Stimulated activated CD8-positive, alpha-beta memory T cell treated with anti-CD3 and anti-CD28 coated beads, Interleukin-4, amount 100 ng/mL, for 24 hours (primary cell): ENCODE measurements at places on chromosomes 12 and 14.
A peak's percentile ranks its signal among the peaks of the same experiment; 100 is the strongest.

DNA sequence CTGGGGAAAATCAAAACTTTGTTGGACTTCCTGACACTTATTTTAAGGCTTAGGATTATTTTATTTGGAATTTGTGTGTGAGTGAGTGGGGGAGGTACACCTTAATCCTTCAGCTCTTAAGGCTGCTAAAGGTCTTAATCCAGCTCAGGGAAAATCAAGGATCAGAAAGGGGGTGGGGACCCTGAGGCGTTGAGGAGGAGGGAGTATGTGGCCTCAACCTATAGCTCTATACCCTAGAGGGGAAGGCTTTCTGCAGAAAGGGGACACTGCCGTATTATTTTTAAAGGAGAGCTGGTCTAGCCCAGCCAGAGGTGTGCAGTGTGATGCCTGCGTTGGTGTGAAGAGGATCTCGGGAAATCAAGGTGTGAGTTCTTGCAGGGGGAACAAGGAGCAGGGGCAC is 20.0 kb downstream of the IRF2BPL start:
- no peak for DNase-seq

DNA sequence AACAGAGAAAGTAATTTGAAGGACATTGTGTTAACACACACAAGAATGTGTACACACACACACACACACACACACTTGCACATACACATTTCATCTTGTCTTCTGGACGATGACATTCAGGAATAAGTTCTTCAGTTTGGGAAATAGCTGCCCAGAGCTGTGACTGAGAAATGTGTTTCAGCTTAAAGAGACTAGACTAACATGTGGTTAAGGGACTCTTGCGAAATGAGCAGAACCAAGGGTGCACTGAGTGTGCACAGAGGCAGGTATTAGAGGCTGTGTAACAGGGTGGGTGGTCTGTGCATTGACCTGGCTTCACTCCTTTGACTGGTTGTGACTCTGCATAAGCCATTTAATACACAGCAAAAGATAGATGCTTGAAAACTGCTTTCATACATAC is 29.4 kb upstream of the KCNA5 start:
- no peak for DNase-seq

DNA sequence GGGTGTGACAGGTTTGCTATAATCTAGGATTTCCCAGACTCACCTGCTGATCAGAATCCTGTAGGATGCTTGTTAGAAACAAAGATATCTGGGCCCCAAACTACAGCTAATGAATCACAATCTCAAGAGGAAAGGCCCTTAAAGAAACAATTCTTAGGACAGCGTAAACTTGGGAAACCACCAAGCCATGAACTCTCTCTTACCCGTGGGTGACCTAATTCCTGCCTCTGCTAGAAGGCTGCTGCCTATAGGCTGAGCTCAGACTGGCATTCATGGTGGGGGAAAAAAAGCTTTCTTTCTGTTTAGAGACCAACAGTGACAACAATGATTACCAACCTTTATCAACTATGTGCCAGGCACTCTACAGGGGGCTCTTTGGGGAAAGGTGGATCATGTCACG is 213.9 kb upstream of the FKBP4 start:
- DNase-seq = no peak

GRCh38 chr12:25590011-25590721 is 37.1 kb upstream of the LMNTD1 start:
- DNase-seq = peak; percentile 14

GRCh38 chr12:51589557-51590176 is 1.4 kb upstream of the SCN8A start:
- no peak for DNase-seq

- DNase-seq = no peak
These were observed 50.9 kb downstream of the AP5M1 start for GRCh38 chr14:57319636-57320192.

DNA sequence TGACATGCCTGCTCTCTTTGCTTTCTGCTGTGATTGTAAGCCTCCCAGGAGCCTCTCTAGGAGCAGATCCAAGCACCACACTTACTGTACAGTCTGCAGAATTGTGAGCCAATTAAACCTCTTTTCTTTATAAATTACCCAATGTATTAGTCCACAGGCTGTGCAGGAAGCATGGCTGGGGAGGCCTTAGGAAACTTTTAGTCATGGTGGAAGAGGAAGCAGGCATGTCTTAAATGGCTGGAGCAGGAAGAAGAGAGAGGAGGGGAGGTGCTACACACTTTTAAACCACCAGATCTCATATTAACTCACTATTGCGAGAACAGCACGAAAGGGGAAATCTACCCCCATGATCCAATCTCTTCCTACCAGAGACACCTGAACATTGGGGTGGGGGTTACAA is 108.9 kb downstream of the DERA start:
- DNase-seq = no peak

DNA sequence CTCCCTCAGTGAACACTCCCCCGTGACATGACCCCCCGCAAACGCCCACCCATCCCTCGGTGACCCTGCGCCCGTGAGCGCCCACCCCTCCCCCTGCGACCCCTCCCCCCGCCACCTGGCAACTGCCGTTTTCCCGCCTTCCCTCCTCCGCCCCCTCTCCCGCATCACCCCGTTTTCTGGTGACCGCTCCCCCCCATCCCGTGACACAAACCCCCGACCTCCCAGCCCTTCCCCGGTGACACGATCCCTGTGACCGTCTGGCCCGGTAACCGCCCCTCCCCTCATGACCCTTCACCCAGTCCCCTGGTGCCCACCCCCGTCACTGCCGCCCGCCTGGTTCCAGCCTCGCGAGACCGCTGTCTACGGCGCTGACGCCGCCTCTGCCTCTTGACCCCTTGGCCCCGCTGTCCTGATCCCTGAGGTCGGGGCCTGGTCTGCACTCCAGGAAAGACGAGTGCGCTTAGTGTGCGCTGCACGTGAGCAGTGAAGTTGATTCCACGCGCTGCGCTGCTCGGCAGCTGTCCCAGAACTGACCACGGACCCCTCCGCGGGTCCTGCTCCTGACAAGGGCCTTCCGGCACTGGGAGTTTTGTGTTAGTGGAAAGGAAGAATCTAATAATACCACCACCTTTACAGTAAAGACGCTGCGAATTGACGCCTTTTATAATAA is 59.4 kb downstream of the DDX51 start:
- DNase-seq = peak; percentile 28

- no peak for DNase-seq
These were observed 10.6 kb upstream of the PYGL start for GRCh38 chr14:50954811-50955372.

- DNase-seq = no peak
These were observed 101.2 kb upstream of the EIF5 start for GRCh38 chr14:103232831-103233319.

DNA sequence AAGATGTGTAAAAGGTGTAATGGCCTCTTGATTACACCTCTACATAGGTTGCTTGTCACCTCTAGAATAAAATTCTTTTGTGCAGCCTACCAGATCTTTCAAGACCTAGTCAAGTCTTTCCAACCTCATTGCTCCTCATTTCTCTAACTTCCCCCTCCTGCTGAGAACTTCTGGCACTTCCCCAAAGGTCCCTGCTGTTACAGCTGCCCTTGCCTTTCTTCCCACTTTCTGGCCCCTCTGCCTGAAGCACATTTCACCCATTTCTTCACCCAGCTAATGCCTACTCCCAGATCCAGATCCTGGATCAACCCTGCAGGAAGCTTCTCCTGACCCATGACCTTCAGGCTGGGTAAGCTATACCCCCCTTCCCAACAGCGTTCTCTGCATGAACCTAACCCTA is 1.5 kb downstream of the TSHR start:
- no peak for DNase-seq

GRCh38 chr12:69906411-69907216 is 81.6 kb downstream of the MYRFL start:
- DNase-seq = no peak

DNA sequence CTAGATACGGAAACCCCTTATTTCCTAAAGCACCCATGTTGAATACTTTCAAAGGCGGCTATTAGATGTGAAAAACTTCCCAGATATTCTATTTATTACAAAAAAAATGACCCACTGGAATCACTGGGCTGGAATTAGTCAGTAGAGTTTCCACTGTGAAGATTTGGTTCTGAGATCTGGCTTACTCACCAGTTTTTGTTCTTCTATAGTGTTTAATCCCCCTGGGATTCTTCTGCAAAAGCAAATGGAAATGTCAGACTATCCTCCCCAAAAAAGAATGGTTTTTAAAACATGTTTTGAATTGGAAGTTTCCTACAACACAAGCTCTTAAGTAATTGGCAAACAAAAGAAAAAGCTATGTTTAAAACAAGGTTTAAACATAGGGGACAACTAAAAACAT is 166.4 kb downstream of the STXBP6 start:
- no peak for DNase-seq

DNA sequence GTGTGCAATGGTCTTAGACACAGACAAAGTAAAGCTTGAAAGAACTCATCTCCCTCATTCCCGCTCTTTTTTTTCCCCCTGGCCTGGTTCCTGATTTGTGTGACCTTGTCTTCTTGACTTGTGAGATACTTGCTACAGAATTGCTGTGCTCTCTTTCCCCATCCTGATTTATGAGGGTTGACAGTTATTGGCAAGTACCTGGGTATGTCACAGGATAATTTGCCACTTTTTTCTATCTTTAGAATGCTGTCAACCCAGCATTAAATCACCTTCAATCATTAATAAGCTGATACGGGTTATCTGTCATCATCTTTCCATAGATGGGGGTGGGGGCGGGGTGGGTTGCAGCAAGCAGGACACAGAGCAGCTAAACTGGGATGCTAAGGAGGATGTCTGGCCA is 144.4 kb upstream of the PRICKLE1 start:
- no peak for DNase-seq

GRCh38 chr12:59839514-59839913 is 243.7 kb downstream of the SLC16A7 start:
- DNase-seq = no peak

DNA sequence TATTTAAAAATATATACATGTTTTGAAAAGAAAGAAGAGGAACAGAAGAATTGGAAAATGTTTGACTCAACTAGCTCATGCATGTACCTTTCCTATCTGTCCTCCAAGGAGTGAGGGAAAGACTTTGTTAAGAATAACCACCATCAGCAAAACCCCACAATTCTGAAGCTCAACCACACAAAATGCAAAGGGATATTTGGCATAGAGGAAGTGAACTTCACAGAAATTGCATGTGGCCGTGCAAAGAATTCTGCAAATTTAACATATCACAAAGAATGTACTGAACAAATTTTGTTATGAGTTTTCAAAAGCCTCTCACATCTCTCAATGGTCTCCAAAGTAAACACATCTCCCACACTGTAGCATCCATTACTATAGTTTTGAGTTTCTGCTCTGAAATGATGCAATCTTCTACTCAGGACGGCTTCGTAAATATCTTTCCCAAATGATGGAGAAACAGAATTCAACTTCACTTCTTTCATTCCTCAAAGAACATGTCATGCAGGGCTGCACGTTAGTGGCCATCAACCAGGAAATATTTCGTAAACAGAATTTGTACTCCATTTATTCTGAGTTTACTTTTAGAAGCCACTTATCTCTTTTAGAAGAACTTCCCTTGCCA is 17.6 kb downstream of the DUSP6 start:
- no peak for DNase-seq

- no peak for DNase-seq
These were observed 50.1 kb downstream of the LRCOL1 start for GRCh38 chr12:132560364-132560613.

- no peak for DNase-seq
These were observed 3.6 kb downstream of the CLEC2A start for GRCh38 chr12:9928607-9929006.

- DNase-seq = no peak
These were observed 815 bp downstream of the COQ10A start for GRCh38 chr12:56267443-56268071.

- DNase-seq = no peak
These were observed 20.1 kb downstream of the TMEM63C start for GRCh38 chr14:77201696-77202095.

DNA sequence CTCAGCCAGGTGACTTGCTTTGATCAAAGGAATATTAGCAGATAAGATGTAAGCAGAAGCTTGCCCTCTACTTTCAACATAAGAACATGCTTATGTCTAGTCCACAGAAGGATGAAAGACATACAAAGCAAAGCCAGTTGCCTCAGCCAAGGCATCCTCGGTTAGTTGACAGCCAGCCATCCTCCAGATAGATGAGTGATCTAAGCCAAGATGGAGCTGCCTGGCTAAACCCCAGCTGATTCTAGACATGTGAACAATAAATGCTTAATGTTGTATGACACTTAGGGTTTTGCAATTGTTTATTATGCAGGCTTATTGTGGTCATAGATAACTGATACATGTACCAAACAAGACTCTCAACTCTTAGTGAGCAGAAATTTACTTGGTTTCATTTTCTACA is 157.6 kb upstream of the TMTC2 start:
- DNase-seq = no peak

DNA sequence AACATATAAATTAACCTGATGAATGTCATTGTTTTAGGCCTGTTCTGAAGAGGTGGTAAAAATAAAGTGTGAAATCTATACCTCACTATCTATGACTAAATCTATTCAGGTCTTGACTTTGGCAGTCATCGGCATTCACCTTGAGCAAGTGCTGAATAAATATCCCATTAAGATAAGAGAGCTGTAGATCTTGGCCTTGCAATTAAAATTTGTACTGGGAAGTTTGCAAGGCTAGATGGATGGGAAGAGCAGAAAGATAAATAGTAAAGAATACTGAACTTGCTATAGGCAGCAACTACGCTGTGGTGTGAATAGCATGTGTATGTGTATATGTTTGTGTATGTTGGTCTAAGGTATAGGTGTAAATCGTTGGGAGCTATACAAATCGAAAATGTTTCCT is 325.9 kb upstream of the PRICKLE1 start:
- no peak for DNase-seq

GRCh38 chr14:55336162-55336561 is 64.9 kb downstream of the FBXO34 start:
- no peak for DNase-seq

- DNase-seq = no peak
These were observed 215.4 kb downstream of the FOXN3 start for GRCh38 chr14:89201645-89202044.
